Fibroblast of upper back skin (primary cell): ENCODE measurements at places on chromosomes 3 and 15.
A peak's percentile ranks its signal among the peaks of the same experiment; 100 is the strongest.

- peak; percentile 44 for DNase-seq
Measured at GRCh38 chr3:64311424-64312061, 86.3 kb upstream of the PRICKLE2 start.

- no peak for DNase-seq
Measured at GRCh38 chr3:184914628-184915027, 102.7 kb downstream of the VPS8 start.

- peak; percentile 43 for DNase-seq
Measured at GRCh38 chr3:41418961-41419691, 219.8 kb downstream of the CTNNB1 start.

GRCh38 chr3:23372285-23372684 is 169.2 kb downstream of the UBE2E2 start:
- DNase-seq: no peak
